ENCODE measurements at places on chromosomes 7 and 10.

DNA sequence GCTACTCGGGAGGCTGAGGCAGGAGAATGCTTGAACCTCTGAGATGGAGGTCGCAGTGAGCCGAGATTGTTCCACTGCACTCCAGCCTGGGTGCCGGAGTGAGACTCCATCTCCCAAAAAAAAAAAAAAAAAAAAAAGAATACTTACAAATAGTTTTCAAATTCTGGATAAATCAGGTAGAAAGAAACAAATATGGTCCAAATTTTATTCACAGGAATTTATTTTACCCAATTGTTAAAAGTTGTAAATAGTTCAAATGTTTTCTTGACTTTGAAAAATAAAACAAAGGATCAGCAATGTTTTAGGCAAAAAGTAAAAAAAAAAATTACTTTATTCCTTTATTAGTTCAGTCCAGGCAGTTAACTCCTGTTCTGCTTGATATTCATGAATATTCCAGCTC is 172.9 kb upstream of the NAMPT start:
- no peak for DNase-seq

DNA sequence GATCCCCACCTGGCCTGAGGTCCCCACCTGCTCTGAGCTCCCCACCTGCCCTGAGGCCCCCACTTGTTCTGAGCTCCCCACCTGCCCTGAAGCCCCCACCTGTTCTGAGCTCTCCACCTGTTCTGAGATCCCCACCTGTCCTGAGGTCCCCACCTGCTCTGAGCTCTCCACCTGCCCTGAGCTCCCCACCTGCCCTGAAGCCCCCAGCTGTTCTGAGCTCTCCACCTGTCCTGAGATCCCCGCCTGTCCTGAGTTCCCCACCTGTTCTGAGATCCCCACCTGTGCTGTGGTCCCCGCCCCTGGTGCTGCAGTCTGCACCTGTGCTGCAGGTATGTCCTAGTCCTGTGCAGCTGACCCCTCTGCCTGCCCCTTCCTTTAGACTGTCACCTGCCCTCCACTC is 561.6 kb downstream of the TCERG1L start:
- DNase-seq, result no peak

DNA sequence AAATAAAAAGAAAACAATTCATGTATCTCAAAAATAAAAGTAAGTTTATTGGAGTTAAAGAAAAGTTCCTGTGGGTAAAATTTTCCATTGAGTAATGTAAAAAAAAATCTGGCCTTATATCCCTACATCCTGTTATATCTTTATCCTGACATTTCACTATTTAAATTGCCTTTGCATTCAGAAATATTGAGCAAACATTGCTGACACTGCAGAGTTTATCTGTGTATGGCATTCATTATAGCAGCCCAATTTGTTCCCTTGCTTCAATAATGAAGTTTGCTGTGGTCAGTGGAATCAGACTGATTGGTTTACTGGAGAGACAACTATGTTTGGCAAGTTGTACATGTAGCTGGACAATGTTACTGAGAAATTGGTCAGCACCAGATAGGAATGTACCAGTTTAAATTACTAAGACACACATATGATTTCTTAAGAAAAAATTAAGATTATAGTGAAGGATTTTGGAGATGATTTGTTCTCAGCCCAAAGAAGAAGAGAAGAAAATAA is 271.7 kb downstream of the ANKRD7 start:
- DNase-seq, result no peak

GRCh38 chr10:72253578-72253977 is 20.1 kb upstream of the DDIT4 start:
- no peak for DNase-seq

- DNase-seq, result peak; percentile 75
These were observed 84.9 kb upstream of the RHOBTB1 start for GRCh38 chr10:61028861-61029361.

GRCh38 chr10:123257904-123258456 is 103.8 kb downstream of the BUB3 start:
- no peak for DNase-seq

- DNase-seq, result no peak
These were observed 3.5 kb upstream of the MYOZ1 start for GRCh38 chr10:73644767-73645166.

GRCh38 chr7:113282875-113283274 is 164.5 kb upstream of the SMIM30 start:
- no peak for DNase-seq
